GM12878 (cell line): ENCODE measurements at places on chromosomes 1 and 21. TPM values are rescaled to one million over a fixed set of nuclear protein-coding genes. Genes with fewer than 3 reads are reported as not detected.

AADACL4 gene
- not detected in 2 replicates for total RNA-seq

LAX1 gene
- total RNA-seq: 9.7 and 11.6 TPM in 2 replicates

CRABP2 gene
- total RNA-seq: 1.2 and 1.3 TPM in 2 replicates

BSND gene
- total RNA-seq: 0.03 TPM in 1 of 2 replicates, not detected in the other

PAPPA2 gene
- not detected in 2 replicates for total RNA-seq

NR1I3 gene
- not detected in 2 replicates for total RNA-seq

CLCA4 gene
- 0.05 TPM in 1 of 2 replicates, not detected in the other for total RNA-seq

GOLT1A gene
- total RNA-seq: not detected in 2 replicates

LCE1D gene
- not detected in 2 replicates for total RNA-seq

NID1 gene
- 25.7 and 26.9 TPM in 2 replicates for total RNA-seq

C1orf74 gene
- total RNA-seq: 3.4 and 3.5 TPM in 2 replicates

LHX4 gene
- not detected in 2 replicates for total RNA-seq

INSRR gene
- not detected in 2 replicates for total RNA-seq

RNF186 gene
- not detected in 2 replicates for total RNA-seq

SPATA21 gene
- 0.05 TPM in 2 replicates for total RNA-seq

RRP1 gene
- 58.7 and 65.3 TPM in 2 replicates for total RNA-seq

ZBTB8A gene
- total RNA-seq: 2.7 and 3.5 TPM in 2 replicates

MTF1 gene
- 19.2 and 20.4 TPM in 2 replicates for total RNA-seq

AGMAT gene
- total RNA-seq: 6.9 and 7.4 TPM in 2 replicates

BARHL2 gene
- total RNA-seq: not detected in 2 replicates

CAMK1G gene
- total RNA-seq: not detected in 2 replicates

BRDT gene
- total RNA-seq: not detected in 2 replicates

ERICH3 gene
- not detected in 2 replicates for total RNA-seq

PGLYRP4 gene
- 0.44 and 0.74 TPM in 2 replicates for total RNA-seq

NMNAT2 gene
- 0.45 and 0.69 TPM in 2 replicates for total RNA-seq

LMNA gene
- total RNA-seq: 188 and 189 TPM in 2 replicates

ANGPTL1 gene
- not detected in 2 replicates for total RNA-seq

HIVEP3 gene
- 13.6 and 13.8 TPM in 2 replicates for total RNA-seq

LRRC71 gene
- not detected in 2 replicates for total RNA-seq

FBLIM1 gene
- 0.13 and 0.53 TPM in 2 replicates for total RNA-seq
